Fibroblast of mammary gland (primary cell): ENCODE measurements at places on chromosomes 4 and X.

DNA sequence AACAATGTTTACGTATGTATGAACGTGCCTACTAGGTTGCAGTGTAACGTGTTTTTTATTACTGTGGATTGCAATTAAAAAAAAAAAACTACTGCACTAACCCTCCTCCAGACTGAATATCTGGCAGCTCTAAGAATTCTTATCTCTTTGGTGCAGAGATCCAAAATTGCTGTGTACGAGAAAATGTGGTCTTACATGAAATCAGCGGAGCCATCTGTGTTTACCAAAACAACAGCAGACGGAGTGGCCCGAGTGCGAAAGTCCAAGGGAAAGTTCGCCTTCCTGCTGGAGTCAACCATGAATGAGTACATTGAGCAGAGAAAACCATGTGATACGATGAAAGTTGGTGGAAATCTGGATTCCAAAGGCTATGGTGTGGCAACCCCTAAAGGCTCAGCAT, 268.1 kb downstream of the THOC2 start:
- no peak for DNase-seq

DNA sequence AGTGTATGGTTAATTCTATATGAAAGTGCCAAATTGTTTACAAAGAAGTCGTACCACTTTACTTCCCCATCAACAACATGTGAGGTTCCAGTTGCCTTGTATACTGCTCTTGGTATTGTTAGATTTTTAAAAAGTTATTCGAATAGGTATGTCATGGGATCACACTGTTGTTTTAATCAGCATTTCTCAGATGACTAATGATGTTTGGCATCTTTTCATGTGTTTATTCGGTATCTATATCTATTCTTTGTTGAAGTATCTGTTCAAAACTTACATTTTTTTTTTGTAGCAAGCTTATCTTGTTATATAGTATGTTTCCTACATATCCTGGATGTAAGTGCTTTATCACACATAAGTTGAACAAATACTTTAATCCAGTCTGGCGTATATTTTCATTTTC, 99.4 kb upstream of the MAB21L2 start:
- no peak for DNase-seq

DNA sequence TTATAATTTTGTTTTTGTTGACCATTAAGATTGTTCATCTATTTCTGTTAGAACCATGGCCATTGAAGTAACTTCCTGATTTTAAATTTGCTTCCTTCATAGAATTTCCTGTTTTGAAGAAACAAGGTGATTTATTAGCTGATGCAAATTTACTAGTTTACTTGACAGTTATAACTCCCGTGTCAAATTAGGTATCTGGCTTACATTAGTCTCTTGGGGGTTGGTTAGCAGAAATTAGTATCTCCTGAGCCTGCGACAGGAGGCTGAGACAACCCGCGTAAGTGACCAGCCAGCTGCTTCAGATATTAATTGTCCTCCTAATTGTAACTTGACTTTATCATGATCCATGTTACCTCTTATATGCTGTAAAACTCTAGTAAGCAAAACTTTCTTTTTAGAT, 154.3 kb downstream of the CFAP299 start:
- DNase-seq, result no peak

GRCh38 chr4:180203349-180203748, 2039.9 kb upstream of the TENM3 start:
- DNase-seq, result no peak
